ENCODE measurements at places on chromosomes 7 and 10.

GRCh38 chr10:9561821-9562505, 1455.7 kb upstream of the CELF2 start:
- DNase-seq: no peak

DNA sequence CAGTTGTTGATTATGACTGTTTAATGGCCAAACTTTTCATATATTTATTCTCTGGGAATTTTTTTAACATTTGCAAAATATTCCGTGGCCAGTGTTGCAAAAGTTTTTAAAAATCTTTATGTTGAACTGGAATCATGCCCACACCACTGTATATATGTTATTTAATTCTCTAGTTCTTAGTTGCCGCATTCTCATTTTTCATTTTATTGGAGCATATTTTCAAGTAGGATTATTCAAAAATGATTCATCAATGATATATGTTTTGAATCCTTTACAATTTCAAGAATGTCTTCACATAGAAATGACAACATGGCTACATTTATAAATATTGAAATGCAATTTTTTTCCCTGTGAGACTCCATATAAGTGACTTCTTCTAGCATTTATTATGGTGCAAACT, 188.6 kb upstream of the LRRTM3 start:
- DNase-seq: no peak

DNA sequence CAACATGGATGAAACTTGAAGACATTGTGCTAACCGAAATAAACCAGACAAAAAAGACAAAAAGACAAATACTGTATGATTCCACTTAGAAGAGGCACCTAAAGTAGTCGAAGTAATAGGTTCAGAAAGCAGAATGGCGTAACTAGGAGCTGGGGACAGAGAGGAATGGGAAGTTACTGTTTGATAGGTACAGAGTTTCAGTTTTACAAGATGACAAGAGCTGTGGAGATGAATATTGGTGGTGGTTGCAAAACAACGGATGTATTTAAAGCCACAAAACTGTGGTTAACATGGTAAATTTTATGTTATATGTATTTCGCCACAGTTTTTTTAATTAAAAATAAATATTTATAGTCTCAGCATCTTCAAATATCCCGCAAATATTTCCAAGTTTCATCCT, 64.1 kb upstream of the DIP2C start:
- DNase-seq: no peak

- no peak for DNase-seq
These were observed 37.2 kb upstream of the CDH23 start for GRCh38 chr10:71359364-71360046.

DNA sequence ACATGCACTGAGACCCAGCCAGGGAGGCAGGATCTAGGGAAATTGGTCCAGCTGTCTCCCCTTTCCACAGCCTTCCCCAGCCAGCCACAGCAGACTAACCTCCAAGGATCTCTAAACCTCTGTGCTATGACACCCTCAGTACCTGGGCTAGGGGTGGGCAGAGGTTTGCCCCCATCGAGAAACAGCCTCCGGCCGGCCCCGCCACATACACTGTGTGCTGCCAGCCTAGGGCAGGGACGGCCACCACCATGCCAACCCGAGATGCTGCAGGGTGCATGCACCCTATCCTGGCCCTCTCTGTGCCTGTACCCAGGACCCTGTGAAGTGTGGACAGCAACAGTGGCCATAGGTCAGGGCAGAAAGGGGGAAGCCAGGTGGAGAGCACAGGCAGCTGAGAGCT, 58.1 kb downstream of the PARP12 start:
- DNase-seq: no peak

GRCh38 chr7:42753367-42753766, 158.5 kb downstream of the C7orf25 start:
- DNase-seq: no peak
